ENCODE measurements at places on chromosomes 16 and 17. TPM values are rescaled to one million over a fixed set of nuclear protein-coding genes. Genes with fewer than 3 reads are reported as not detected.

CDH11 gene
- 0.46 TPM for total RNA-seq

PDILT gene
- total RNA-seq, result not detected

CDC6 gene
- total RNA-seq, result 52.5 TPM

UQCRC2 gene
- total RNA-seq, result 163 TPM

TBC1D3E gene
- not detected for total RNA-seq

CLEC3A gene
- total RNA-seq, result not detected

CA7 gene
- not detected for total RNA-seq

RAB26 gene
- 2.9 TPM for total RNA-seq

ZNF207 gene
- 232 TPM for total RNA-seq

CCDC78 gene
- 5.6 TPM for total RNA-seq

CACNG3 gene
- not detected for total RNA-seq

PRCD gene
- not detected for total RNA-seq

SCNN1G gene
- 0.27 TPM for total RNA-seq

FBXW10B gene
- total RNA-seq, result 3.0 TPM

PKMYT1 gene
- 89.7 TPM for total RNA-seq

KRT17 gene
- total RNA-seq, result 1.3 TPM

SYT17 gene
- 9.2 TPM for total RNA-seq

NPIPA2 gene
- total RNA-seq, result 1.1 TPM

USP7 gene
- total RNA-seq, result 80.2 TPM

PRSS33 gene
- not detected for total RNA-seq

TP53TG3B gene
- not detected for total RNA-seq

PPP1R27 gene
- total RNA-seq, result not detected

MYH11 gene
- total RNA-seq, result 0.09 TPM

PRR35 gene
- 0.13 TPM for total RNA-seq

NUDT21 gene
- 126 TPM for total RNA-seq

SPATA32 gene
- 0.09 TPM for total RNA-seq

Measured in A549 treated with GW870086 at 1 μM for 4 hours (cell line).